GM23248 (cell line): ENCODE measurements at places on chromosomes 6 and 20. TPM values are rescaled to one million over a fixed set of nuclear protein-coding genes. Genes with fewer than 3 reads are reported as not detected.
A peak's percentile ranks its signal among the peaks of the same experiment; 100 is the strongest.

EPPIN gene
- polyA plus RNA-seq = not detected in 2 replicates

- no peaks in the 10 kb centered on the region for H3K36me3 ChIP-seq
- no peak overlapping the region for H3K4me3 ChIP-seq
- no peak for DNase-seq
- H3K27ac ChIP-seq = no peak overlapping the region
- no peaks in the 10 kb centered on the region for H3K27me3 ChIP-seq
Observed at GRCh38 chr20:50799890-50800550, 5.2 kb downstream of the BCAS4 start.

DNA sequence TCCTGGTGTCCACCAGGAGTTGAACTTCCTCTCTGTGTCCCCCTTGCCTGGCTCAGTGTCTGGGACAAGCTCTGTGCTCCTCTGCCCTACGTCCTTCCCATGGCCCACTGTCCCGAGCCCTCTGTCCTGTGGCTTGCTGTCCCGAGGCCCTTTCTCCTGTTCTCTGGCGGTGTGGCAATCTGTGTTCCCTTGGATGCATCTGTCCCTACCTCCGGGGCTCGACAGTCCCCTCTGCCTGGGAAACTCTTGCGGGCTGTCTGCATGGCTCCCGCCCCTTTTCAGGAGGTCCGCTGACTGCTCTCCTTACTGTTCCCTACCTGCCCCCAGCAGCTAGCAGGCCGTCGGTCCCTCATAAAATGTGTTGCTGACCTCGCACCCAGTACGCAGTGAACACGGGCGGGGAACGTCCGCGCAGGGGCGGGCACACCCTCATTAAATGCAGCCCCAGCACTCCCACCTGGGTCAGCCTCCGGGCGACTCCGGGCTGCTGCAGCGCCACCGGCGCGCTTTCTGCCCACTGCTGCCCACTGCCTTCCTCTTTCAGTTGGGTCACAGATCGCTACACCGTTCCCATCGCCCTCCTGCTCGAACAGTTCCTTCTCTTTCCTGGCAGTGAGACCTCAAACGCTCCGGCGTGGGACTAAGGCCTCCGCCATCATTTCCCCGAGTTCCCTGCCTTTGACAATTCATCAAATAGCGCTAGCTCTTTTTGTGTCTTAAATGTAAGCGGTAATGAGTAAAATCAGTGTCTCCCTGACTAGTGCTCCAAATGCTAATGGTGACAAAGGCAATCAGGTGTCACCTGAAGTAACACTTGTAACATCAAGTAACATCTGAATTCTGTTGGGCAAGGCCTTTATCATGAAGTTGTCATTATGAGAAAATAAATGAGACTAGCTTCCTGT, 60.5 kb downstream of the RSPH3 start:
- no peak overlapping the region for H3K27ac ChIP-seq
- no peaks in the 10 kb centered on the region for H3K4me1 ChIP-seq

LY6G6F gene
- not detected in 2 replicates for polyA plus RNA-seq

DNA sequence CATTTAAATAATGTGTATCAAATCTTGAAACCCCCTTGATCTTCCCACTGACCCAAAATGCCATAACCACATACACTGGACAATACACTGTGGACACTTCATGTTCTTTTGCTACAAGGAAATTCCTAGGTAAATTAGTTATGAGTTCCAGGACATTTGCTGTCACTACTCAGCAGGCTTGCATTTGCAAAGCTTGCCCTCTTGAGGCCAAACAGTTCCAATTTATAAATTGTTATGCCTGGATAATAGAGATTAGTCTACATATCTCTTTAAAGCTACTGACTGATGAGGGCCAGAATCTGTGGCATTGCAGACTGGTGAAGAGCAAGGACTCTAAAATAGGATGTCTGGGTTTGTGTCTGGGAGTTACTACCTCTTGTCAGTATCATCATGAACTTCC, 17.4 kb upstream of the RAB32 start:
- peak; percentile 44 for DNase-seq
- H3K4me3 ChIP-seq = no peak overlapping the region
- no peaks in the 10 kb centered on the region for H3K36me3 ChIP-seq
- H3K27ac ChIP-seq = no peak overlapping the region
- H3K27me3 ChIP-seq = no peaks in the 10 kb centered on the region
- H3K4me1 ChIP-seq = no peaks in the 10 kb centered on the region

DNA sequence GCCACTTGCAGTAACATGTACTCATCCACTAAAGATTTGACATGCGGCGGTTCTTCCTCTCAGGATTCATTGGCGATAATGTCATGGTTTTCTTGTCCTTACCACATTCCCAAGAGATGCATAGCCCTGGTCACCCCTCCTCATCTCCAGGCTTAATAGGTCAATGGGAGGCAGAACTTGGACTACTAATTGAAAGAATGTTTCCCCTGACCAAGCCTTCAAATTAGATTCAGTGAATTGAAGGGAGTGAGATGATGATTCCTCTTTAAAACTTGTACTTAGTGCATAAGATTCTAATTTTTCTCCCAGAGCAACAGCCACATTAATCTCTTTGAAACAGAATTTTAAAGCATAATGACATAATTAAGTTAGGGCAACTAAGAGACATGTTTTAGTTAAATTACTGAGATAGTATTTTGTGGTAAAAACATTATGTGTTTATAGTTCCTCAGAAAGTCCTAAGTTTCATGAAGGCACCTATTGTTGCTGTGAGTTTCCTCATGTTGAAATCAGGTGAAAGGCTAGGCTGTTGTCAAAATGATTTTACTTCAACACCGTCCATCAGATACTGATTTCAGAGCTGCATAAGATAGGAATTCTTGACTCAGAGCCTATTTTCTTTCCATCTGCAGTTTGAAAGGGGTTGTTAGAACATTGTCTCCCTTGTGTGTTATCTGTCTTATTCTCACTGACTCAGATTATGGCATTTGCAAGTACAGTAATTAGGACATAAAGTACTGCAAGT, 48.5 kb downstream of the STK4 start:
- peak overlapping the region; percentile 6 for H3K4me3 ChIP-seq
- 0 out of 2 replicates have a peak, but pooled peaks cover 7% of the 10 kb centered on the region for H3K36me3 ChIP-seq
- no peaks in the 10 kb centered on the region for H3K27me3 ChIP-seq
- peaks cover 82% of the 10 kb centered on the region for H3K4me1 ChIP-seq

DNA sequence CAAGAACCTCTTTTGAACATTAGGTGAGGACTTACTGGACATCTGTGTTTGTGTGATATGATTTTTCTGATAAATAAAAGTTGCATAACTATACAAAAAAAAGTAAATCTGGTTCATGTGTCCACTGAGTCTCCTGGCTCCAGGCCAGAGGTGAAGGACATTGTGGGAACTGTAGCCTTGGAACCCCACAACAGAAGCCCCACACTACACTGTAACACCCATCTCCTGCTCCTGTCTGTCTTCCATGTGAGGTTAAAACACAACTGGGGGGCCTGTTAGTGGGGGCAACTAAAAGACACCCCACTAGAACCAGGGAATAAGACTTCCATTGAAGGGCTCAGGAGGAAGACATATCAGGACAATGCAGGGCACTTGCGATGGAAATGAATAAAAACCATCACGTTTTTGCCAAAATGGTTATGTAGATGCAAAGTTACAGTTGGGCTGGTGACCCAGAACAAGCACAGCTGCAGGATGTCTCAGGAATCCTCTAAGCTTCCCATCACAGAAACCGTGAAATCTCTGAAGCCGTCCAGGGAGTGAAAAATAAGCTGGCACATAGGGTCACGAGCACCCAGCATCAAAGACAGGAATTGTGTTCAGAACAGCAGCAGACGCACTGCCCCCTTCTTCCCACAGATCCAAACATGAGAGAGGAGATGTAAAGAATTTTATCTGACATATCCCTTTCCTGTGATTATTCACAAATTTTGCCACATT, 36.7 kb upstream of the PCSK2 start:
- no peaks in the 10 kb centered on the region for H3K4me1 ChIP-seq
- no peak overlapping the region for H3K27ac ChIP-seq
- no peaks in the 10 kb centered on the region for H3K27me3 ChIP-seq
- no peak overlapping the region for H3K4me3 ChIP-seq

CDH26 gene
- not detected in 2 replicates for polyA plus RNA-seq

DNA sequence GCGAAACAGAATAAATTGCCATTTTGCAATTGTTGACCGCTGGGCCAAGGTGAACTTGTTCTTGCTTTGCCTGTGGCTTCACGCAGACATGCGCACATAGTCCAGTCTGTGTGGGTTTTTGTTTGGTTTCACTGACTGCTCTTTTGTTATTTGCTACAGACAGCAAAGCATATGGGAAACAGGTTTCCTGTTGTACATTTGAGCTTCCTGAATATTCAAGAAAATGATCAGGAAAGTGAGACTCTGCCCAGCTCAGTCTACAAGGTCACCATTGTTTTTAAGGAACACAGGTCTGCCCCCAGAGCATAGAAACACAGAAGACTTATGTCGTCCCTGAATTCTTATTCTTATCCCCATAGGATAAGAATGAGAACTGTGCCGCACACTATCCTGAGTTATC, 55.6 kb downstream of the SASH1 start:
- H3K27me3 ChIP-seq = no peaks in the 10 kb centered on the region
- peaks cover 19% of the 10 kb centered on the region for H3K36me3 ChIP-seq
- no peak overlapping the region for H3K4me3 ChIP-seq
- H3K4me1 ChIP-seq = 0 out of 2 replicates have a peak, but pooled peaks cover 3% of the 10 kb centered on the region

PPP1R10 gene
- 23.6 and 32.7 TPM in 2 replicates for polyA plus RNA-seq
